HAP-1 (cell line): ENCODE measurements at places on chromosomes 16 and 17.

DNA sequence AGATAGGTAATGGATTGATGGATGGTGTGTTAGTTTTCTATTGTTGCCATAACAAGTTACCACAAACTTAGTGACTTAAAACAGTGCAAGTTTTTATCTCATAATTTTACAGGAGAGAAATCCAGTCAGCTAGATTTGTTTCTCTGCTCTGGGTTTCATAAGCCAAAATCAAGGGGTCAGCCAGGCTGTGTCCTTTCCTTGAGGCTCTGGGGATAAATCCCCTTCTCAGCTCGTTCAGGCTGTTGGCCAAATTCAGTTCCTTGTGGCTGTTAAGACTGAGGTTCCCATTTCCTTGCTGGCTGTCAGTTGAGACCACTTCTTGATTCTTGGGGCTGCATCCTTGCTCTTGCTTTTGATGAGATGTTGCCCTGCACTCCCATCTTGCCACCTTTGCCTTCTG lies 204.9 kb upstream of the CDH13 start:
- no peak for DNase-seq

DNA sequence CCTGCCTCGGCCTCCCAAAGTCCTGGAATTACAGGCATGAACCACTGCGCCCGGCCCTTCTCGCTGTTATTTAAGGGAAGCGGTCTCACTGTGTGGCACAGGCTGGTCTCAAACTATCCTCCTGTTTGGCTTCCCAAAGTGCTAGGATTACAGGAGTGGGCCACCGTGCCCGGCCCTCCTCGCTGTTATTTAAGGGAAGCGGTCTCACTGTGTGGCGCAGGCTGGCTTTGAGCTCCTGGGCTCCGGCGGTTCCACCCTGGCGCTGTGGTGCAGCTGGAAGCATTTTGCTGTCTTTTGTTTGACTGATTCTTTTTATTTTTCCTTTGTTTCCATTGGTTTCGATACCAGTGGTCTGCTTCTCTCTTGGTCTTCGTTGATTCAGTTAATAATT lies 40.7 kb downstream of the FOXK2 start:
- no peak for DNase-seq

DNA sequence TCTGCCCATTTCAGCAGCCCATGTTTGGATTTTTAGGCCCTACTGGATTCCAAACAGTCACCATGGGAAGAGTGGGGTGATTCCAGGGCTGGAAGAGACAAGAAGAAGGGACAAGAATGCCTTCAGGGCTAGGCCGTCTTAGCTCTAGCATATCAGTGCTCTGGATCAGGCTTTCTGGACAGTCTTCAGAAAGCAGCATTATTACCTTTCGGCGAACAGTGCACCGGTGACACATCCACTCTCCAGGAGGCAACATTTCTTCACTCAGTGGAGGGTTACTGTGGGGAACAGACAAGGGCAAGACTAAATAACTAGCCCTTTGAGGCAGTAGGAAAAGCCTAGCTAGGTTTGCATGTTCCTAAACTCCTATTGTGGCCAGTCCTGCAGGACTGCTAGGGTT lies 23.9 kb upstream of the DHRS13 start:
- no peak for DNase-seq

DNA sequence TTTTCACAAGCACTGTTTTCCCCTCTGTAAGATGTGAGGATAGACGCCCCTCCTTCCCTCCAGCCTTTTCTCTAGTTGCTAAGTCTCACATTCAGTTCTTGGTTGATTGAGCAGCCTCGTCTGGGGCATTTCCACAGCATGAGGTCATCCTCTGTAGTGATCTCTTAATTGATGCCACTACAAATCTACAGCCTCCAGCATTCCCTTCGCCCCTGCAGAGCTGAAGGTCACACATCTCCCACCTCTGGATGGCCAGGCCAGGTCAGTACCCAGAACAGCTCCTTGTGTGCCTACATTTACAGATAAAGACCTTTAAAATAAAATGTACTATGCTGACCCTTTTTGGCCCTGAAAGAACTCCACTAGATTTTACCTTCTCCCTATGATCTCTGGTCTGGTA lies 32.5 kb upstream of the CDH11 start:
- DNase-seq, result no peak

- no peak for DNase-seq
Measured at GRCh38 chr17:41480136-41480535, 815 bp downstream of the KRT35 start.

- DNase-seq, result no peak
Measured at GRCh38 chr16:88405216-88406060, 22.7 kb downstream of the ZNF469 start.

DNA sequence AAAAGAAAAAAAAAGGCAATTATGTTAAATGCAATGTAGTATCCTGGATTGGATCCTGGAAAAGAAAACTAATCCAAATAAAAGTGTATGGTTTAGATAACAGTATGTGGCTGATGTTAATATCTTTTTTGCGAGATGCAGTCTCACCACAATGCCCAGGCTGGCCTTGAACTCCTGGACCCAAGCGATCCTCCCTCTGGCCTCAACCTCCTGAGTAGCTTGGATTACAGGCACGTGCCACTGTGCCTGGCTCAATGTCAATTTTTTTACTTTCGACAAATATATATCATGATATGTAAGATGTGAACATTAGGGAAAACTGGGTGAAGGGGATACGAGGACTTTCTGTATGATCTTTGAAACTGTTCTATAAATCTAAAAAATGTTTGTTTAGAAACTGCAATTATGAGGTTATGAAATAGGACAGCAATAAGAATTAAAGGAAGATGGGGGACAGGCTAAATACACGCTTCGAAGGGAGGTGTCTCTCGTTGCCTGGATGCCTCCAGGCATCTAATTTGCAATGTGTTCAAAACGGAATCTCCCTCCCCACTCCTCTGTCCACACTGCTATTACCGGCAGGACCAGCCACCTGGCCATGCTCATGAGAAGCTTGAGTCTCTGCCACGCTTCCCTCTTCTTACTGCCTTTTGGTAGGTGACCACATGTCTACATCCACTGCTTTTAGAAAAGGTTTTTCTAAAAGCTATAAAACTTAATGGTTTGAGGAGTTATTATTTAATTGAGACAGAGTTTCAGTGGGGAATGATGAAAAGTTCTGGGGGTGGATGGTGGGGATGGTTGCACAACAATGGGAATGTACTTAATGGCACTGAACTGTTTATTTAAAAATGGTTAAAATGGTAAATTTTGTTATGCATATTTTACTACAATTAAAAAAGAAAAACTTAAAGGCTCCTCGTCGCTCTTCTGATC lies 15.2 kb downstream of the UBE2O start:
- DNase-seq, result no peak

DNA sequence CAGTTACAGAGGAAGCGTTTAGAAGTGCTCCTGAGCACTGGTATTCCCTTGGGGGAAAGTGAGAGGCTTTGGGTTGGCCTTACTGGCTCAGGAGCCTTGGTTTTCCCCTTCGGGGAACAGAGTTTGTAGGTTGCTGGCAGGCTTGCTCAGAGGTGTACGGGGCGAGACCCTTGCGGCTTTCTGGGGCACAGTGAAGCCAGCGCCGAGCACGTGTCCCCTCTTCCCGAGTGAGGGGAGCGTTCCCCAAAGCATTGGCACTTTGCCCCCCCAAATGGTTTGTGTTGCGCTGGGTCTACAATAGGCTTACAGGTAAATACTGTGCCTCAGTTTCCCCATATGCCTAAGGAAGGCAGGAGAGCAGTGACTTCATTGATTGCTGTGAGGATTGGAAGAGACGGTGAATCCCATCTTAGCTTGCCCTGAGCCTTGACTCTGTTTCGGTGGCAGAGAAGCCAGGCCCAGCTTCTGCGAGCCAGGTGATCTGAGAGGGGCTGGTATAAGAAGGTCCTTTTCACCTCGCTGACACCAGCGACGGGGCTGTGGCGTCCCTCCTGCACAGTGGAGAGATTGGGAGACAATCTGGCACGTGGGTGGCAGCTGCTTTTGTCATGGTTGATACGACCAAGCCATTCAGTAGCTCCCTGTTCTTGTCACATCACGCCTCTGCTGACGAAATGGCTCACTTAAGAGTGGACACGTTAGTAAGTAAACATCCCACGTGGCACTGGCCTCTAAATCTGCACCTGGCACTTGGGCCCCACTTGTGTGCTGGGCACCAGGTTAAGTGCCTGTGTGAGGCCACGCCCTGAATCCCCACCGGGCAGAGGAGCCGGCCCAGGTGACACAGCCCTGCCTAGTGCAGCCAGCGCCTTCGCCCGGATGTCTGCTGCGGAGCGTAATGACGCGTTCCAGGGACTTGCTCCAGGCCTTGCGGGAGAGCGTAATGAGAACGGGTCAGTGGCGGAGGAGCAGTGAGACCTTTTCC lies 55.0 kb downstream of the MEAK7 start:
- no peak for DNase-seq

DNA sequence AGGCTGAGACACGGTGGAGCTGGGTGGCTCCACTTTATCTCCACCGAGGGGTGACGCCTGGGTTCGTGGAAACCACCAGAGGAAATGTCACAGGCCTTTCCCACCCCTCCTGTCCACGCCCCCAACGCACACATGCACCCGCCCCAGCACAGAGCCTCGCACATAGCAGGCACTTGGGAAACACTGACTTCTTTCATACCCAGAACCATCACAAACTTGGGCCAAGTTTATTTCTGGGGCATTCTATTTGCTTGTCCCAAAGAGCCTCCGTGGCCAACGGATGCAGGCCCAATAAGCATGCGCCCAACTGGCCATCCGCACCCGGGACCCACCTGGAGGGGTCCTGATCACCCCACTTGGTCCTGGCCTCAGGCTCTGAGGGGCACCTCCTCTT lies 3.3 kb downstream of the BCAR1 start:
- no peak for DNase-seq

DNA sequence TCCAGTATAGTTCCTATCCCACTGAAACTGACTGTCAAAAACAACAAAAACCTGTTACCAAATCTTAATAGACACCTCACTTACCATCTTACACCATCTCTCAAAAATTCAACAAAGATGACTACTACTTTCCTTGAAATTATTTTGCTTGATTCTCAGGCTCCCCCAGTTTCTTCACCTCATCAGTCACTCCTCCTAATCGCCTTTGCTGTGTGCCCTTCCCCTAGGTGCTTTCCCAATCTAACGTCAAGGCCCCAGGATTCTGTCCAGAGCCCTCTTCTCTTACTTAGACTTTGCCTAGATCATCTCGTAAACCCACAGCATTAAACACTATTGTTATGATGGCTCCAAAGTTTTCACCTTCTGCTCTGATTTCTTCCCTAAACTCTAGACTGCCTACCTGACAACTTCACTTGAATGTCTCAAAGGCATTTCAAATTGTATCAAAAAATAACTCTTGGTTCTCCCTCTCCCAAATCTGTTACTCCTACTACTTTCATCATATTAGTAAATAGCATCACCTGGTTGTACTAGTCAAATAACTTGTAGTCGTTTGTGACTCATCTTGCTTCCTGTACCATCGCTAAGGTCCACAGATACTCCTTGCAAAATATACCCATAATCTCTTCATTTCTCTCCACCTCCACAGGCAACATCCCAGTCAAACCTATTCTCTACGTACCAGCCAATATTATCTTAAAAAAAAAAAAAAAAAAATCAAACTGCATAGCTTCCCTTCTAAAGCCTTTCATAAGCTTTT lies 18.0 kb downstream of the C16orf87 start:
- no peak for DNase-seq

GRCh38 chr16:82655072-82655714 lies 28.4 kb downstream of the CDH13 start:
- DNase-seq, result no peak

- DNase-seq, result no peak
Measured at GRCh38 chr17:29742210-29742513, 119.5 kb upstream of the CORO6 start.

GRCh38 chr17:7586673-7587419 lies 3.0 kb downstream of the SOX15 start:
- DNase-seq, result peak; percentile 57

DNA sequence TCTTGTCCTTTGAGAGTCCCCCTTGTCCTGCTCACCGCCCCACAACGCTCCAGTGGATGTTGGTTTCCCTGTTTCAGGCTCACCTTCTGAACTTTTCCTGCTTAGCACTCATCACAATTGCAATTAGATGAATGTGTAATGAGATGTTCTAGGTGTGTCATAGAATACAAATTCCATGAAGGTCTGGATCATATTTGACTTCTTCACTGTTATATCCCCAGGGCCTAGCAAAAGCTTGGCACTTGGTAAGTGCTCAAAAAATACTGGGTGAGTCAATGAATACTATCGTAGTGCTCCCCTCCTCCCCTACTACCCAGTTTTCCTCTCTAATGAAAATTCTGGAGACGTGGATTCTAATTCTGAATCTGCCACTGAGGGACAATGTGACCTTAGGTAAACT lies 33.1 kb downstream of the DNAH3 start:
- no peak for DNase-seq

- no peak for DNase-seq
Measured at GRCh38 chr17:49378311-49378710, 16.3 kb upstream of the ZNF652 start.

DNA sequence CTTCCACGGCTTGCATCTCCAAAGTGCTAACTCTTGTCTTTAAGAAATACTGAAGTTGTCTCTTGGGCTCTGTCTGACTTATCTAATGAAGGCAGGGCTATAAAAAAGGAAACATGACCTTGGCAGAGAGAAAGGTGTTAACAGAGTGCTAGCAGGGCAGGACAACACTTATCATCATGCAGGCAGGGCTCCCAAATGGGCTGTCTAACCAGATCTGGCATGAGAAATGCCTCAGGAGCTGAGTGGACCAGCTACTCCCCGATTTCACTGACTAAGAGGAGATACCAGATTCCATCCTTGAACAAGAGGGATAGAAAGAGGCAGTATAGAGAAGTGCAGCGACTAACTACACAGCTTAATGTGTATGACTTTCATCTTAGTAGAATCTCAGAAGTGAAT lies 32.6 kb downstream of the PMP22 start:
- no peak for DNase-seq

DNA sequence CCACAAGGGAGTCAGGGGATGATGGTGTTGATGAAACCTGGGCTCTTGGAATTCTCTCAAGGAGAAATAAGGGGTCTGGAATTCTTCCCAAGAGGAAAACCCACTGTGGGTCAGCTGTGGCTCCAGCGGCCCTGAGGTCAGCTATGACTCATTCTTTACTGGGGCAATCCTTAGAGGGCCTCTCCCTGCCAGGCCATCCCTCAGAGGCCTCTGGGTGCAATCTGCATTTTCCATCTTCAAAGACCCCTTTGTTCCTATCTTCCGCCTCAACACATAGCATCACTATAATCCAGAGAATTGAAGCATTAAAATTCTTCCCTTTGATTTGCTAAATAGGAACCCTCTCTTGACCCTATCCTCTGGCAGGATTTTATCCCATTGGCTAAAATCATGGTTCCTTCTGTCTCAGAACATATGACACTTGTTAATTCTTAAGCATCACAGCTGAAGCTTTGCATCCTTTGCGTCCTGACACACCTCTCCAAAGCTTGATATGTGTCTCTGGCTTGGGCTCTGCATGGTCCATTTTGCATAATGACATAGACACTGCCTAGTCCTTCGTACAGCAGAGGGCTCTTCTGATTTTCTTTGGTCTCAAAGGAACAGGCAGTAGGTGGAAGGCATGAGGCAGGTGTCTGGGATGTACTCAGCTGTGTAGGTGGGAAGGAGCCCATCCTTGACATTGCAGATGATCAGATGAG lies 4.4 kb upstream of the KRT37 start:
- DNase-seq, result peak; percentile 43

GRCh38 chr16:89168381-89169189 lies 3.0 kb upstream of the CDH15 start:
- DNase-seq, result no peak
